AG04450 (cell line): ENCODE measurements at places on chromosomes 1 and 21. TPM values are rescaled to one million over a fixed set of nuclear protein-coding genes. Genes with fewer than 3 reads are reported as not detected.

DNA sequence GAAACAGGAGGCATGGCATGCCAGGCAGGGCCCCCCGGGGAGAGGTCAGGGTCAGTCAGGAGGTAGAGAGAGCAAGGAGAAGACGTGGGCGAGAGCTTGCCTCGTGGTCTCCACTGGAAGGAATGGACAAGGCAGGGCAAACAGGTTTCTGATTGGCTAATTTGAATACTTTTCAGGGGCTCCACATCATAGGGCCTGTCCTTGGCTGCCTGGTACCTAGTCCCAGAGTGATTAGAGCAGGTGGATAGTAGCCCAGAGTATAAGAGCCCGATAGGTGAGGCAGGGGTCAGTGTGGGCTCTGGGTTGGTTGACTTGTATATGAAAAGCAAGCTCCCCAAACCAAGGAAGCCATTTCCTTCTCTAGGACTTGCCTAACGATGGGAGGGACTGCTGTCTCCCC, 178.6 kb downstream of the ZP4 start:
- DNase-seq, result no peak

DNA sequence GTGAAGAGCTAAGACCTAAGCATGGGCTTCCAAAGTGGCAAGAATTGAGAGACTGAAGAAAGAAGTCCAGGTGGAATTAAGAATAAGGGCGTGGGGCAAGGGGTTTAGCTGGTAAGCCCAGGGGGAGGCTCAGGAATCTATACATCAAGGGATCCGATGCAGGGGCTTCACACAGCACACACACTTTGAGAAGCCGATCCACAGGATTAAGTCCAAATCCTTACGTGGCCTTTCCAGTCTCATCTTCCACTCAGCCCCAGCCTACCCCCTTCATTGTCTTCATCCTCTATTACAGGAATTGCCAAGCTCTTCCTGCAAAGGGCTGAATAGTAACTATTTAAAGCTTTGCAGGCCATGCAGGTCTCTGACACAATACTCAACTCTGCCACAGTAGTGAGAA, 101.3 kb downstream of the TGFBR3 start:
- DNase-seq, result no peak

PYHIN1 gene
- not detected in 2 replicates for polyA plus RNA-seq

GRCh38 chr1:76038287-76039004, 36.1 kb upstream of the ST6GALNAC3 start:
- DNase-seq, result no peak

DNA sequence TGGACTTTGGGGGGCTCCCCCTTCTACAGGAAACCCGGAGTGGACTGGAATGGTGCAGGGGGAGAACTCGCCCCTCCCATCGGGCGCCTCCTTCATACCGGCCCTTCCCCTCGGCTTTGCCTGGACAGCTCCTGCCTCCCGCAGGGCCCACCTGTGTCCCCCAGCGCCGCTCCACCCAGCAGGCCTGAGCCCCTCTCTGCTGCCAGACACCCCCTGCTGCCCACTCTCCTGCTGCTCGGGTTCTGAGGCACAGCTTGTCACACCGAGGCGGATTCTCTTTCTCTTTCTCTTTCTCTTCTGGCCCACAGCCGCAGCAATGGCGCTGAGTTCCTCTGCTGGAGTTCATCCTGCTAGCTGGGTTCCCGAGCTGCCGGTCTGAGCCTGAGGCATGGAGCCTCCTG, at the start of gene TNFRSF14:
Gene TNFRSF14 (plus strand): TSS at position 95 of the 401 bp plus-strand sequence. CDS start 294 bp downstream, at position 389.
- no peak for DNase-seq

DNA sequence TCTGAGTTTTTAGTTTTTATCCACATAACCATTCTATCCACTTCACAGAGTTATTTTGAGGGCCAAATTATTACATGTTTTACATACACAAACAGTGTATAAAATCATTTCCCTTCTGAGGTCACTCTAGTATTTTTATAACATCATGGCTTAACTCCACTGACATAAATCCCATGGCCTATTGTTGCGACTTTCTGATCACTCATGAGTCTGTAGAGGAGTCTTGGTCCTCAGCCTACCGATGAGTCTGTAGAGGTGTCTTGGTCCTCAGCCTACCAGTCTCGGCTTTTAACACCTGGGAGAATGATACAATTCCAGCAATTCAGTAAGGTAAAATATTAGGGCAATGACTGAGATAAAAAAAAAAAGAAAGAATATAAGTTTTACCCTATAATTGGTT, 483.7 kb downstream of the USP25 start:
- no peak for DNase-seq

- DNase-seq, result no peak
Observed at GRCh38 chr1:28534671-28535070, 18.2 kb upstream of the TRNAU1AP start.
